ENCODE measurements at places on chromosomes 7 and 10. TPM values are rescaled to one million over a fixed set of nuclear protein-coding genes. Genes with fewer than 3 reads are reported as not detected.

FGFR2 gene
- total RNA-seq, result not detected

DNA sequence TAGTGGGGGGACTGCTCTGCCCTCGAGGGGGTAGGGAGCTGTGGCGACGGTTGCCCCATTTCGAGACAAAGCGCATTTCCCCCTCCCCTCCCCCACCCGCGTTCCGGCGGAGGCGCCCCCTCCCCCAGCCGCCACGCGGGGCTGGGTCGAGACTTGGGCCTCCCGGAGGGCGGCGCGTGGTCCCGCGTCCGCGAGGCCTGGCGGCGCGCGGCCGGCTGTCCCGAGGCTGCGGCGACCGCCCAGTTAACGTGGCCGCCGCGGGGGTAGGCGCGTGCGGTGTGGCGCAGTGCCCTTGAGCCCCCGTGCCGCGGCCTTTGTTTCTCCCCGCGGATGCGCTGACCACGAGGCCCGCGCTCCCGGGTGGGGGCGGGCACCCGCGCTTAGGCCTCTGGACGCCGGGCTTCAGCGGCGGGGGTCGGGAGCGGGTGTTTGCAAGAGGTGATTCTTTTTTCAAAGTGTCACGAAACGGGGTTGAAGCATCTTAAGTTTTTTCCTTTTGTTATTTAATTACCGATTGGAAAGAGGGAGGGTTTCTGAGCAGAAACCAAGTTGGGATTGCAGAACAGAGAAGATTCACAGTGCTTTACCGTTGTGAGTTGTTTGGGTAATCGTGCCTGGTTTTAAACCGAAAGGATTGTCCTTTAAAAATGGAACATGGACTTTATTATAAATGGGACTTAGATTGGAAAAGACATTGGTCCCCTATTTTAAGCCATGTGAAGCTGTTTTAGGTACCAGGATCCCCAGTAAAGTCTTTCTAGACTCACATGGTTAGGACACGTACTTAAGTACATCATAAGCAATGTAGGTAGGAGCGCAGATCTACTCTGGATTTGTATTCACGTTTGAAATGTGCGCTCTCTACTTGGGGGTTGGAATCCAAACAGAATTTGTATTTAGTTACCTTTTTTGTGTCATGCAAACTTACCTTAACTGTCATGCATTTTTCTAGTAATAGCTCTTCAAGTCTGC is 760 bp downstream of the CBX3 start:
- H3K27me3 ChIP-seq, result no peaks in the 10 kb centered on the region
- peak overlapping the region; percentile 87 for H3K4me3 ChIP-seq
- H3K4me1 ChIP-seq, result peaks cover 51% of the 10 kb centered on the region

GRCh38 chr10:113329121-113329596 is 223.7 kb upstream of the HABP2 start:
- no peaks in the 10 kb centered on the region for H3K36me3 ChIP-seq
- DNase-seq, result no peak
- H3K27ac ChIP-seq, result no peak overlapping the region
- H3K4me3 ChIP-seq, result no peak overlapping the region

DNA sequence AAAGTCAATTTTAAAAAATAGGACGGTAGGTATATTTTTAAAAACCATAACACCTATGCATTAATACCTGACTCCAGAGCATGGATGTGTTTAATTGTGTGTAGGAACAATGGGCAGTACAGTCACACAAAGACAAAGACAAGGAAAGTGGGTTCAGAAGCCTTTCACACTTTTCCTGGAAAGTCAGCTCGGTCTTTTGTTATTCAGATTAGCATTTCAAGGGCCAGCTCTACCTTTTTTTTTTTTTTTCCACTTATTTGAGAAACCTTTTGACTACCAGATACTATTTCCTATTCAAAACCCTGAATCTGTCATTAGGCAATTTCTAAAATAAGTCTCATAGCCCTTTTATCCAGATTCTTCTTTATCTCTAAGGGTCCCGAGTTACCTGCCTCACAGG is 401.9 kb downstream of the PARD3 start:
- no peaks in the 10 kb centered on the region for H3K27me3 ChIP-seq
- no peak for DNase-seq
- no peak overlapping the region for H3K4me3 ChIP-seq
- no peaks in the 10 kb centered on the region for H3K4me1 ChIP-seq
- H3K36me3 ChIP-seq, result no peaks in the 10 kb centered on the region

- H3K27ac ChIP-seq, result no peak overlapping the region
- DNase-seq, result no peak
- H3K4me1 ChIP-seq, result no peaks in the 10 kb centered on the region
- H3K27me3 ChIP-seq, result no peaks in the 10 kb centered on the region
- no peaks in the 10 kb centered on the region for H3K36me3 ChIP-seq
Measured at GRCh38 chr10:47115322-47115721, 184.7 kb upstream of the GDF10 start.

DNA sequence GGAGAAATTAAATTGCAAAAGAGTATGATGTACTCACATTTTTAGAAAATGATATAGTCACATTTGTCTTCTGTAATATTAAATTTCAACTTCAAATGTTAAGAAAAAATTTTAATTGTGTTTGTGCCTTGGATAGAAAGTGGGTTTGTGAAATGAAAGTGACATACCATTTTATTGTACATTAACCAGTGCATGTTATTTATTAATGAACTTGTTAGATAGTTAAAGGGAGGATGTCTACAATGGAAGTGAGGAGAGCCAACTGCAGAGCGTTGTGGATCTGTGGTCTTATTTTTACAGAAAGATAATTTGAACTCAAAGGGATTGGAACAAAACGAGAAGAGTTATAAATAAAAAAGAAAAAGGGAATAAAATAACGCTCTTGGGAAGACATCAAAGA is 291.7 kb downstream of the ARL4A start:
- no peak overlapping the region for H3K4me3 ChIP-seq
- H3K27me3 ChIP-seq, result peaks cover 9% of the 10 kb centered on the region
- DNase-seq, result no peak
- no peak overlapping the region for H3K27ac ChIP-seq

DNA sequence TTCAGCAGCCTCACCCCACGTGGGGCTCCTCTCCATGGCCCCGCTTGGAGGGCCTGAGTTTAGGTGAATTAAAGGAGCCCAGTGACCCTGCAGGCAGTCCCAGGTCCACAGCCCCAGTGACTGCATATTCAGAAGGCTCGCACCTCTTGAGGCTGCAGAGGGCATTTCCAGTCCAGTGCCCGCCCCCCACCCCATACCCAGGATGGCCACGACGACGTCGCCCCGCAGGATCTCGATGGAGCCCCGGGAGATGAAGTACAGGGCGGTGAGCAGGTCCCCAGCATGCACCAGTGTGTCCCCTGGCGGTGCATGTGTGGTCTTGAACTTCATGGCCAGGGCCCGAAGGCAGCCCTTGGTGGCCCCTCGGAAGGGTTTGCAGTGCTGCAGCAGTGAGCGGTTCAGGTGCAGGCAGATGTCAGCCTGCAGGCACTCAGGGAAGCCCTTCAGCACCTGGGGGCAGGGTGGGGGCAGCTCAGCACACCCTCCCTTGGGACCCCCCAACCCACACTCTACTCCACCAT is 28.1 kb downstream of the KCNH2 start:
- H3K4me1 ChIP-seq, result peaks cover 5% of the 10 kb centered on the region
- DNase-seq, result no peak

- DNase-seq, result no peak
- no peaks in the 10 kb centered on the region for H3K27me3 ChIP-seq
- H3K4me1 ChIP-seq, result peaks cover 16% of the 10 kb centered on the region
- no peak overlapping the region for H3K4me3 ChIP-seq
- no peak overlapping the region for H3K27ac ChIP-seq
Measured at GRCh38 chr10:78766603-78767002, 302.2 kb upstream of the ZMIZ1 start.

DNA sequence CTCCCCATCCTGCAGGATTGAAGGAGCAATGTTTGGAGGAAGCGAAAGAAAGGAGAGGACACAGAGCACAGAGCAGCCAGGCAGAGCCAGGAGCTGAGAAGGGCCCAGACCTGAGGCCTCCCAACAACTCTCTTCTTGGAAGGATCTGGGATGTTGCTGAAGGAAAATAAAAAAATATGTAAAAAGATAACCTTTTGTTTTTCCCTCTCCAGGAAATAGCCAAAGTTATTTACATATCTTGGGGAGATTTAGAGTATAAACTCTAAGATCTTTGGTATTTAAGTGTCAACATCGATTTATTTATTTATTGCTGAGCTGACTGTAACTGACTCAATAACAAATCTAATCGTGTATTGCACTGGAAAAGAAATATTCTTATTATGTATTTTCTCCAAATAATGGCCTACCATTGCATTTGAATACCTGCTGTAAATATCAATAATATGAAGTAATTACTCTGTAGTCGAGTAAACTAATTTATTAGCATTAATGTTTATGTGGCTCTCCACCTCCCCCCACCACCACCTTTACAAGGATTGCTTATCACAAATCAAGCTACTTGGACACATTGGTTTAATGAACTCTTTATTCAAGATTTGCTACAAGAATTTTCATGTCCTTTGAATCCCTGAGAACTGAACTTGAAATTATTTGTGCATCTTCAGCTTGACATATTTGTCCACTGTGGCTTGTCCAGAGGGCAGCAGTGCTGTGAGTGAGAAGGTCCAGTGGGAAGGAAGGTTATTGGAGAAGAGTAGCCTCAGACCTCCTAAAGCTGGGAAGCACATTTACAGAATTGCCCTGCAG is 1.8 kb upstream of the HOXA11 start:
- no peak overlapping the region for H3K27ac ChIP-seq
- H3K27me3 ChIP-seq, result peaks cover 82% of the 10 kb centered on the region
- H3K4me3 ChIP-seq, result no peak overlapping the region
- H3K4me1 ChIP-seq, result peaks cover 52% of the 10 kb centered on the region

All from activated T-cell treated with anti-CD3 and anti-CD28 coated beads, Interleukin-2, amount 50 U/mL, for 72 hours (primary cell).